GM04503 (cell line): ENCODE measurements at places on chromosomes 4 and X.

- no peak for DNase-seq
These were observed 149.8 kb upstream of the BOD1L1 start for GRCh38 chr4:13777341-13777740.

DNA sequence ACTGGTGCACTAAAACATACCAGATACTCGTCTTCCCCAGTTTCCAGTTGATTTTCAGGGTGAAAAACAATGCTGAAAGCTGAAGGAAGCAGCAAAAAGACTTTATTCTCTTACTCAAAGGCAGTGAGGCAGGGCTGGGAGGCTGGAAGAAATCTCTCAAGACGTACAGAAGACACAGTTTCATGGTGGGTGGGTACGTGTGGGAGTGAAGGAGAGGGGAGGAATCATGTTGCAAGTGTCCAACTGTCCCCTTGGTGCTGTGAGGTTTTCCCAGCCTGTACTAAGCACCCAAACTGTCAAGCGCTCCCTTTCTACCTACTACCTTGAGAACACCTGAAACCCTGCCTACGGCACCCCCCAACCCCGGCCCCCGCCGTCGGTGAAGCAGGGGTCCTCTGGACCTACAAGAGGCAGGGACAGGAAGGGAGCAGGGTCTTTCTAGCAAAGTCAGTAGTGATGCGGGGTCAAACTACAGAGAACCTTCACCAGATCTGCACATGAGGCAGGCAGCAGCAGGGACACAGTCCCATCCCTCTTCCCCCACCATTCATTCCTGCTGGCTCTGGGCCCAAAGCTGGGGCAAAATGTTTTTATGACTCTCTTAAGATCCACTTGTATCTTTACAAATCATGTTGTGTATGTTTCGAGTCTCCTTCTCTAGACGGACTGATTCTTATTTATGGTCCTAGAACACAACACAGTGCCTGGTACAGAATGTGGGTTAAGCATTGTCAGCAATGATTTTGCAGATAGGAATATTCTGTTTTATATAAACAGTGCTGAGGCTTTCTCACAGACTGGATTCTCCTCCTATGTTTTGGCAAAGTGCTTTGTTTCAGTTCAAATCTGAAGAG is 2.4 kb upstream of the SETD7 start:
- DNase-seq, result no peak

DNA sequence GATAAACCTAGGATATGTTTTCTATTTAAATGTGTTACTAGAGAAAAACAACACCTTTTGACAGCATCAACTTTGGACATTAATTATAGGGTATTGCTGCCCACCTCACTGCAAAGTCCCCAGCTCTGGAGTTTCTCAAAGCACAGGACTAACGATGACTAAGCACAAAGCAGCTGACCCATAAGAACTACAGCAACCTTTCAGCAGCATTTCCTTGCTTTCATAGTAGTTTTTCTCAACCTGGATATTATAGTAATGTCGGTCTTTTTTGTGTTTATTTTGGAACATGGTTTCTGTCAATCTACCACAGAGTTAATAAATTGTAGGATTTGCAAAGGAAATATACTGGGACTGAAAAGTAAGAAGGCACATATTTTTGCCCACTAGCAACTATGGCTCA is 21.5 kb downstream of the HHIP start:
- no peak for DNase-seq

DNA sequence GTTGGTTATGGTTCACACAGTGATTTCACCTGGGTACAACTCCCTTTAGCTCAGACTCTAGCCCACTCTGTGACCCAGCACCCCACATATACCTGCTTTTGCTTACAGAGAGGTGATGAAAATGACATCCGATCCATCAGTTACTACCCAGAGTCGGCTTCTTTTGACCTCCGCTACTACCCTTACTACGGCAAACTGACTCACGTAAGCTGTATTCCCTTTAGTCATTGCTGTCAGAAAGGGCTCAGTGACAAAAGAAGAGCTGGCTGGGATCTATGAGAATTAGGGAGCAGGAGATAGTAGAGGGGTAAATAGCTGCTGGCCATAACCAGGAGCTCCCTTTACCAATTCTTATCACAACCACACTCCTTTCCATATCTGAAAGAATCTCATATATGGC is 16.7 kb downstream of the ATP1B4 start:
- DNase-seq, result no peak

DNA sequence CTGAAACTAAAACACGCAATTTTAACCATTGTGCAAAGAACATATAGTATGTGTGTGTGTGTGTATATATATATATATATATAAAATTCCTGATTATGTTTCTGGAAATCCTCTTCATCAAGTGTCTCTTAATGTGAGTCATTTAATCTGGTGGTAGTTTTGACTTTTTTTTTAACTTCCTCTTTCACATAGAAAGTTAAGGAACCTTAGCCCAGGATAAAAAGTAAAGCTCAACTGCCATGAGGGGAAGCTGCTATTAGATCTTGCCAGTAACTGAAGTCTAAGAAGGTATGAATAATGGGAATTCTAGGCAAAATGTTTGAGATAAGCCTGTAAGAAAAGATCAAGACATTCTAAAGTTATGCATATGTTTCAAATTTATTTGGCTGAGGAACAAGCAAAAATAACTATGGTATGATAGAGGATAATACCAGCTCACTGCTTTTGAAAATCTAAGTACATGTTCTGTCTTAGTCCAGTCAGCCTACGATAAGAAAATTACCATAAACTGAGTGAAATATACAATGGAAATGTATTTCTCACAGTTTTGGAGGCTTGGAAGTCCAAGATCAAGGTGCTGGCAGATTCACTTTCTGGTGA is 757.0 kb downstream of the TRAM1L1 start:
- DNase-seq, result no peak

DNA sequence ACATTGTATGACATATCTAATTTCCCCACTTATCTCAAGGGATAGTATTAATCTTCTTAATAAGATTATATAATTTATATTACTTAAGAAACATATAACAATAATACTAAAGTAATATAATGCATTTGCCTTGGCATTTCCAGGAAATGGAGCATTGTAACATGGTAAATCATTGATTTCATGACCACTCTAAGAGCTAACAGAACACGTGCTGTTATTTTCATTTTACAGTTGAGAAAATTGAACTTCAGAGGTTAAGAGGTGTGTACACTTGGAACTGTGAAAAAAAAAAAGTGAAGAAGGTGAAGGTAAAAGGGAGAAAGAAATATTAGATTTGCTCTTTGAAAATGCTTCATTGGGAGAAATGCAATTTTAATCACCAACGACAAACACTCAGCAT is 522.6 kb downstream of the IL15 start:
- no peak for DNase-seq

GRCh38 chr4:53644607-53645006 is 53.3 kb upstream of the LNX1 start:
- DNase-seq, result no peak

- DNase-seq, result no peak
These were observed 98.3 kb upstream of the CXXC4 start for GRCh38 chr4:104593019-104593418.

- no peak for DNase-seq
These were observed 65.5 kb downstream of the WFS1 start for GRCh38 chr4:6335040-6335590.

DNA sequence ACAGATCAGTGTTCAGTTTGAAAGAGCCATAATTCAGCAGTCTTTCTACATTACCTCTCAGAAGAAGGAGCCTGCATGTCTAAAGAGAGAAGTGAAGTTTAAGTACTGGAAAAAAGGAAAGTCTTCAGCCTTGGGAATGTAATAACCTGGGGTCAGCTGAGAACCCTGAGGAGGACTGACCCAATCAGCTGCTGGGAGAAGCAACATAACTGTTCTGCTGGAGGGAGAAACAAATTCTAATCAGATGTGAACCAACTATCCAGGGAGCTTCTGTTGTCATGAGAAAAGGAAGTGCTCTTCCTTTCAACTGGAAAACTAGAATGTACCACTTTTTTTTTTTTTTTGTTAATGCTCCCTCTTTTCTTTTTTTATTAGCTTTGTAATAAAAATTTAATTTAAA is 64.5 kb upstream of the PDE5A start:
- DNase-seq, result no peak

DNA sequence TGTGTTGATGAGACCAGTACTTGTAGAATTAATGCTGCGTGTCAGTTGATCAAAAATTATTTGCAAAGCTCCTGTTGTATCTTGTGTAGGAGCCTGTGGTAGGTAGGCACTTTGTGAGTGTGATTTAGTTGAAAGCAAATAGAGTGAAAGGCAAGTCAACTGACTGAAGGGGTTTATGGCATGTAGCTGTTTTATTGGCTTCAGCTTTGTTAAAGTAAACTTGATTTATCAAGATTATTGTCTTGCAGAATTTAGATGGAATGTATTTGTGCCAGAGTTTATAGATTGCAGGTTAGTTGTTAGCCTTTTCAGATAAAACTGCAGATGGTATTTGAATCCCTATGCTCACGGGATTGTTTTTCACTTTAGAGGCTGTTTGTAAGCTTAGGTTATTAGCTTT is 128.0 kb downstream of the FRAS1 start:
- no peak for DNase-seq

DNA sequence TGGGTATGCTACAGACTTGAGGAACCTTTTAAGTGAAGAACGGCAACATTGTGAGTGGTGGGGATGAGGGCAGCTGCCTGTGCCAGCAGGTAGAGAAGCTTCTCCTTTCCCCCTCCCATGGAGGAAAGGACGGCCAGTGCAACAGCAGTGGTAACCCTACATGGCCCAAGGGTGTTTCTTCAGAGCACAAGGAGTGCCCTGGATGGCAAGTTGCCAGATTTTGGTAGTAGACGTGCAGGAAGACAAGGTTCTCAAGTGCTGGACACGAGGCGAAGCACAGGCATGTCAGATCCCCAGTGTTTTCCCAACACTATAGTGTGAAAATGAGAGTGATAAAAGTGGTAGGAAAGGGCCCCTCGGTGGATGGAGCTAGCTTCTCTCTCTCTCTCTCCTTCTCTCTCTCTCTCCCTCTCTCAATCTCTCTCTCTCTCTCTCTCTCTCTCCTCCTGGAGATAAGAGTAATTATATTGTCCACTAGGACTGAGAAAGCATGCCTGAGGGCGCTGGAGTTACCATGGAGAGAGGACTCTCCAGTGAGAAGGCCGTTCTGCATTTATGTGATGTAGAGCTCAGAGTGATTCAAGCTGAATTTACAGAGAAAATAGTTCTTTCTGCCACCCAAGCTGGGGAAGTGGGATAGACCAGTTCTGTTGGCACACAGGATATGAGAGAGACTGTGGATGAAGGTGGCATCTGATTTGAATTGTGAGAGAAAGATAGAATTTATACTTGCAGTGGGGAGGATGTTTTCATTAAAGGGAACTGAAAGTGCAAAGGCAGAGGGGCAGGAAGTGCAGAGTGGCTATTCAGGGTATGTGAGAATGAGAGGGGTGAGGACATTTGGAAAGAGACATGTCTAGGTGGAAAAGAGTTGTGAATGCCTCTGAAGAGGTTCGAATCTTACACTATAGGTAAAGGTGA is 25.7 kb upstream of the TRPC3 start:
- DNase-seq, result no peak

DNA sequence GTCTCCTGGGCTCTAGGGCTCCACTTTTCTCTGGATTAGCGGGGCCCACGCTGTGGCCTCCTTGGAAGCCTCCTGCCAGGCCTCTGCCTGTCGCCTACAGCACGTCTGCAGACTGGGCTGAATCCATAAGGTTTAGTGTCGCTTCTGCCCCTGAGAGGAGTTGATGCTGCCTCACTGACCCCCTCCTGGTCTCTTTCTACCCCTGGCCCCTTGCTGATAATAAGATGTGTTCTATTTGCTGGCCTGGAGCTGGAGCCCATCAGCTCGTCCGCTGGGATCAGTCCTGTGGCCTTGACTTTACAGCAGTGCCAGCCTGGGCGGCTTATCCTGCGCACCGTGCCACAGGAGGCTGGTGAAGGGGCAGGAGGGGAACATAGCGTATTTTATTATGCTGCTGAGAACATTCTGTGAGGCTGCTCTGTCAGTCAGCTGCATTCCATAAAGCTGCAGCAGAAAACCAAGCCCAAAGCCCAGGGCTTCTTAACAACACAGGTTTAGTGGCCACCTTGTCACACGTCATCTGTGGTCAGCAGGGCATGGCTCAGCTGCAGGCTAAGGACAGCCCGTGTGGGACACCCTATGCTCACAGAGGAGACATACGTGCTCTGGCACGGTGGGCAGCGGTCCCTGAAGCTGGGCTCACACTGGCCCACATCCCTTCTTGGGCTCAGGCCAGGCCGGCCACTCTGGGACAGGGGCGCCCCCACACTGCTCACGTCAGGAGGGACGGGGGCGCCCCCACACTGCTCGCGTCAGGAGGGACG is 29.3 kb upstream of the HGFAC start:
- no peak for DNase-seq

DNA sequence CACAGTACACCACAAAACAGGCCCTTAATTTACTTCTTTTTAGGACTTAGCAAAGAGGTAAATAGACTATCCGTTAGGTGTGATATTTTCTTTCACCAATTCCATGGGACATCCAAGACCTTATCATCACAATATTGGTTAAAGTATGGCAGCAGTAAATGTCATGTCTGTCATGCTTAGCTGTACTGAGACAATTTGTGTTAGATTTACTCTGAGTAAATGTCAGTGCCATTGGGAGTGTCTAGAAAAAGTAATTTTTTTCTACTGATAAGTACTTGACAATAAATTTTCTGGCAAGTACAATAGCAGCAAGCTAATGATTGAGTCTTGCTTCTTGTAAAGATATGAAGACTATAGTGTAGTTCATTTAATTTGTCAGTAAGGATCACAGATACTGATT is 756.1 kb downstream of the FAM133A start:
- no peak for DNase-seq

GRCh38 chr4:110108422-110108821 is 90.0 kb downstream of the ELOVL6 start:
- no peak for DNase-seq

DNA sequence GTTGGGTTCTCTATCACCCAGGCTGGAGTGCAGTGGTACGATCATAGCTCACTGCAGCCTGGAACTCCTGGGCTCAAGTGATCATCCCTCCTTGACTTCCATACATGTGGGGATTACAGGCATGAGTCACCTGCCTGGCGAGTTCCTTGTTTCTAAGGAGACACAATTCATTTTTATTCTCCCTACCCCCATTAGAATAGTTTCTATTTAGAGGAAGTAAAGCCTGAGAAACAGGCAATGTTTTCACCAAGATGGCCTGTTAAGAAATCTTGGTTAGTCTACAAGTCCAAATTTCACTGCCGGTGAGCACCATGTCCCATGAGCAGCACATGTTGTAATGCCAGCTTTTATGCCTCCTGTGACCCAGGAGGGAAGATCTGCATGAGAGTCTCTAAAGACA is 5.7 kb downstream of the CYBB start:
- DNase-seq, result no peak
